ENCODE measurements at places on chromosomes 1 and 21.

- ATAC-seq, result no peak
These were observed 187.8 kb downstream of the TOMM20 start for GRCh38 chr1:234940841-234941240.

GRCh38 chr21:32516756-32517649 lies 68.3 kb downstream of the TCP10L start:
- ATAC-seq, result peak; percentile 40

GRCh38 chr1:229213797-229214196 lies 57.1 kb upstream of the RAB4A start:
- ATAC-seq, result no peak

DNA sequence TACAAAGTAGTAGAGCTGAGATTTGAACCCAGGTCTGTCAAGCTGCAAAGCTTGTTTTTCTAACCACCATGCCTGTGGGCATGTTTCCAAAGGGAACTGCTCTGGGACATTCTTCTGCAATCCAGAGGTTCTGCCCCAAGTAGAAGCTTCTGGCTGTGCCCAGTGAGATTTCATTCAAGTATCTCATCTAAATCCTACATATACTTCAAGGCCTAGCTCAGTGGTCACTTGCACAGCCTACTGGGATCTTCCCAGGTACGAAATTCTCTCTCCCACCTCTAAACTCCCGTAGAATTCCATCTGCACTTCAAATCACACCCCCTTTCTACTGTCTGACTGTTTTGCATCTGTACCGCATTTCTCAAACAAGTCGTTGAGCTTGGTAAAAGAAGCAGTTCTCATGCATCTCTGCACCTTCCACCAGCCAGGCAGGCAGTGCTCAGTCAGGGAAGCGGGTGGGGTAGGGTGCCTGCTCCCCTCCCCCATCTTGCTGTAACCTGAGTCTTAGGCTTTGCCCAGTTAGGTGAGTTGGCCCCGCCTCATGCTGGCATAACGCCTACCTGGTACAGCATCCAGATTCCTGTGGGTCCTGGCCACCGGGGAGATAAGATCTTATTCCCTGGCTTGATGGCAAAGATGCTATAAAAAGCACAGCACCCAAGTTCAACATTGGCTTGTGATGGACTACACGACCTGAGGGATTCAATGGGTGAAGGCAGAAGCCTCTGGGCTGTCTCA lies 13.5 kb downstream of the SLC9A1 start:
- ATAC-seq, result no peak

DNA sequence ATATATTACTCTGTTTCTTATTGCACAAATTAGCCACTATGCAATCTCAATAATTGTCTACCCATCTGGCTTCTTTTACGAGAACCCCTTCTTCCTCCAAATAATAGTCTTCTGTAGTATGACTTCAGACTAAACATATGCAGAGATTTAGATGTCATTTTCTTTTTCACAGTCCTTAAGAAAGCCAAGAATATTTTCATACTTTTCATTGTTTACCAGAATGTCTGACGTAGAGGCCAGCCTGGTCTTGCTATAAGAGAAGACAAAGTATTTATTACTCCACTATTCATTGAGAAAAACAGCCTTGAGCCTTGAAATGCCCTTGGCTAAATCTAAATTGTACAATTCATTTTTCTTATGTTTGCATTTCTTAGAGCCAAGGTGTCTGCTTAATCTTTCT lies 714.9 kb upstream of the CXADR start:
- ATAC-seq, result no peak

DNA sequence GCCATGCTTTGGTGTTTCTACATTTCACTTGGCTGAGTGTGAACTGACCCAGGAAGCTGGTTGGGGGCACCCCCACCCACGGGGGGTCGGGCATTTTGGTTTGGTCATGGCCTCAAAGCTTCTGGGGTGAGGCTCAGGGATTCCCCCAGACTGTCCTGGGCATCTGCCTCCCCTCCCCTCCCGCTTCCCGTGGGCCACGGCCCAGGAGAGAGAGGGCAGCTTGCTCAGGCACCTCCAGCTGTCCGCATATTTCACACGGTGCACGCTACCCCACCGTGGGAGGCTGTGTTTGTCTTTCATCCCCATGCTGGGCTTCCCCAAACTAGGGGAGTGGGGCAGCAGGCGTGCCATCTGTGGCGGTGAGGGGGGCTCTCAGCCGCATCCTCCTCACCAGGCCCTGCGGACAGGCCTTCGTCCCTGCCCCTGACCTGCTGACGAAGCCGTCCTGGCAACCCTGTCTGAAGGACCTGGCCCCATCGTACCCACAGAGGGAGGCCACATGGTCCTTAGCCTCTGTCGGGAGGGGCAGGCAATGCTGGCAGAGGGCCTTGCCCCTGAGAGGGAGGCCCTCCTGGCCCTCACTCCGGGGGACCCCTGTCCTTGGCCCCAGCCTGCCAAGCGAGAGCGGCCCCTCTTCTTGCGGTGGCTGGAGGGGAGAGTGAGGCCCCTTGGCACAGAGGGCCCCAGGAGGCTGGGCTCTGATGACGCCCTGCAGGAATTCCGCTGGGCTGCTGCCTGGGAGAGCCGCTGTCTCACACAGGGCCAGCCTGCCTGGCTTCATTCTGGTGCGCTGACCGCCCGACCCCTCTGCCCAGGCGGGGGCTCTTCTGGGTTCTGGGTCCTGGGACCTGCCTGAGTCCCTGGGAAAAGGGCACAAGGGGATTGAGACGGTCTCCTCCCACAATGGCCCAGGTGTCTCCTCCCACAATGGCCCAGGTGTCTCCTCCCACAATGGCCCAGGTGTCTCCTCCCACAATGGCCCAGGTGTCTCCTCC lies 22.1 kb downstream of the TP73 start:
- ATAC-seq, result no peak

- no peak for ATAC-seq
These were observed 383.0 kb upstream of the PTBP2 start for GRCh38 chr1:96338622-96339021.

DNA sequence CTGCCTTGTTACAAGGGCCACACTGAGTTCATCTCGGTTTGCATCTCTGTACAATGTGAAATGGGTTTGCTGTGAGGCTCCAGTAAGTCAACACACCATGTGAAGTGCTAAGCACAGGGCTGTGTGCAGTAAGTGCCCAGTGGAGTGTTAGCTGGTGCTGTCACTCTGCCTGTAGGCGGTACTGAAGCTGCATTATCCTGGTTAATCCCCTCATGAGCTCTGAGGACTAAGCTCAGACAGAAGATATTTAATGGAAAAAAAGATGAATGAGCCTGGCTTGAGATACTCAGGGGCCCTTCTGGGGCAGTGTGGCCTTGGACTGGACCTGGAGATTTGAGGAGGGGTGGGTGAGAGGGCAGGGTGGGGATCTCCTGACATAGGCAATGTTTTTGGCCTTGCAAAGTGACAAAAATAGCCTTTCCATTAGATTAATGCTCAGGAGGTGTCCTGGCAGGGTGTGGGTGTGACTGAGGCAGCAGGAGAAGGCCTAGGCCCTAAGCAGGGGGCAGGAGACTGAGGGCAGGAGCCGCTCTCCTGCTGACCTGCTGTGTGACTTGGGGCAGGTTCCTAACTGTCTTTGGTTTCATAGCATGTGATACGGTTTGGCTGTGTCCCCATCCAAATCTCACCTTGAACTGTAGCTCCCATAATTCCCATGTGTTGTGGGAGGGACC lies 570.5 kb downstream of the PTPRU start:
- ATAC-seq, result no peak

DNA sequence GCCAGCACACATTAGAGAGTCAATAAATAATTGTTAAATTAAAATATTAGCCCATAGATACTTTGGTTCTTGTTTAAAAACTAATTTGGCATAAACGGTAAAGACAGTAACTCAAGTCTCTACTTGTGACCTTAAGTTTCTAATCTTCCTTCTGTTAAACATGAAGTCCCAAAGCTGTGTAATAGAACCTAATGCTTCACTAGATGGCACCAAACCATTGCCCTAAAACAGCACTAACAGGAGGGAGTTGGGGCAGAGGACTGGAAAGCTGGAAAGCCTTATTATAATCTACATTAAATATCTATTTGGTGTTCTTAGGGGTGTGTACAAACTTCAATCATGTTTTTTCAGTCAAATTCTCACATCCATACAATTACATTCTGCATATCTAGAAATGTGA lies 176.7 kb downstream of the OLFM3 start:
- ATAC-seq, result peak; percentile 86

GRCh38 chr1:92374223-92374622 lies 75.4 kb downstream of the RPAP2 start:
- no peak for ATAC-seq

DNA sequence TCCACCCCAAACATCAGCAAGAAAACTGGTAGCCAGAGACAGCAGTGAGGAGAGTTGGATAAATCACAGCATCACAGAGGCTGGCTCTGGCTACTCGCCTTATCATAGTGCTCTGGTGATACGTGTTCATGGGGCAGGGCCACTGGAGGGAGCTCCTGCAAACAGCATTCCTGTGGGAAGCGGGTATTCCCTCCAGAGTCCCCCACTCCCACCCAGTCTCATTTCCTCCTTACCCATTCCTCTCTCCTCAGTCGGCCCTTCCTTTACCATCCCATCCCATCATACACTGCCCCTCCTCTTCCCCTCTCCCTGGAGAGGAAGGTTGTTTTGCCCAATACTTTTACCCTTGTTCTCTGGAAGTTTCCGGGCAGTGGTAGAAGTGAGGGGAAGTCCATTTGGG lies 7.1 kb downstream of the NHLH2 start:
- ATAC-seq, result no peak

- no peak for ATAC-seq
These were observed 1.6 kb upstream of the STK40 start for GRCh38 chr1:36387141-36387949.

- ATAC-seq, result no peak
These were observed 44.9 kb downstream of the RAB3GAP2 start for GRCh38 chr1:220227393-220227792.

DNA sequence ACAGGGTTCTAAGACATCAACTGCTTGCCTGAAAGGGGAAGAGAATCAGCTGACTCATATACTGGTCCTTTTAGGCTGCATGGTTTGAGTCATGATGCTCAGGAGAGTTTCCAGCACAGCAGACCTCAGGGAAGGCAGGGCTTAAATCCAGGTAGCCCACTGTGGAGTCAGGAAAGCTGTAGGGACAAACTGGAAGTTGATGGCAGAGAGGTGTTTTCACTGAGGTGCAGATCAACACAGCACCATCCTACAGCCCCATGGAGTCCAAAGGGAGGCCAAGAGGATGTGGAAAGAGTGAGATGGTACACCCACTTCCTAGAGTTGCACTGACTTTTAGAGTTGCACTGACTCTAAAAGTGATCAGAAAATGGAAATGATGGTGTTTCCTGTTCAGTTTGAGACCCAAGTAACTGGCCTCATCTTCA lies 252.4 kb upstream of the DUSP10 start:
- ATAC-seq, result no peak

GRCh38 chr1:78619446-78619802 lies 824 bp upstream of the IFI44L start:
- peak; percentile 62 for ATAC-seq

DNA sequence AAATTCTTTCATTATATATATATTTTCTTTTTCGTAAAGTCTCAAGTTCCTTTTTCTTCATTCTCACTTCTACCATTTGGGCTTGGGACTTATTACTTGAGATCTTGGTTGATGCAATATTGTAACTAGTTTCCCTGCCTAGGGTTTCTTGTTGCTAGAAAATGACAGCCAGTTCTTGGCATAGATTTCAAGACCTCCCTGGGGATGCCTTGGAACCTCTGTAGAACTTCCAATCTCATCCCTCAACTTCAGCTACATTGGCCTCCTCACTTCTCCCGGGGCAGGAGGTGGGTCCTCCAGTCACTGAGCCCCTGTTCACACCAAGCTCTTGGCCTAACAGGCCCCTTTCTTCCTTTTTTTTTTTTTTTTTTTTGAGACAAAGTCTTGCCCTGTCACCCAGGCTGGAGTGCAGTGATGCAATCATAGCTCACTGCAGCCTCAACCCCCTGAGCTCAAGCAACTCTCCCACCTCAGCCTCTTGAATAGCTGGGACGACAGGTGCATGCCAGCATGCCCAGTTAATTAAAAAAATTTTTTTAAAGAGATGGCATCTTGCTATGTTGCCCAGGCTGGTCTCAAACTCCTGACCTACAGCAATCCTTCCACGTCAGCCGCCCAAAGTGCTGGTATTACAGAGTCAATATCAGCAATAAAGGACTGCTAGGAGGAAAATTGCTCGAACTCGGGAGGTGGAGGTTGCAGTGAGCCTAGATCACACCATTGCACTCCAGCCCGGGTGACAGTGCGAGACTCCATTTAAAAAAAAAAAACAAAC lies 33.1 kb downstream of the MAP3K7CL start:
- peak; percentile 16 for ATAC-seq

DNA sequence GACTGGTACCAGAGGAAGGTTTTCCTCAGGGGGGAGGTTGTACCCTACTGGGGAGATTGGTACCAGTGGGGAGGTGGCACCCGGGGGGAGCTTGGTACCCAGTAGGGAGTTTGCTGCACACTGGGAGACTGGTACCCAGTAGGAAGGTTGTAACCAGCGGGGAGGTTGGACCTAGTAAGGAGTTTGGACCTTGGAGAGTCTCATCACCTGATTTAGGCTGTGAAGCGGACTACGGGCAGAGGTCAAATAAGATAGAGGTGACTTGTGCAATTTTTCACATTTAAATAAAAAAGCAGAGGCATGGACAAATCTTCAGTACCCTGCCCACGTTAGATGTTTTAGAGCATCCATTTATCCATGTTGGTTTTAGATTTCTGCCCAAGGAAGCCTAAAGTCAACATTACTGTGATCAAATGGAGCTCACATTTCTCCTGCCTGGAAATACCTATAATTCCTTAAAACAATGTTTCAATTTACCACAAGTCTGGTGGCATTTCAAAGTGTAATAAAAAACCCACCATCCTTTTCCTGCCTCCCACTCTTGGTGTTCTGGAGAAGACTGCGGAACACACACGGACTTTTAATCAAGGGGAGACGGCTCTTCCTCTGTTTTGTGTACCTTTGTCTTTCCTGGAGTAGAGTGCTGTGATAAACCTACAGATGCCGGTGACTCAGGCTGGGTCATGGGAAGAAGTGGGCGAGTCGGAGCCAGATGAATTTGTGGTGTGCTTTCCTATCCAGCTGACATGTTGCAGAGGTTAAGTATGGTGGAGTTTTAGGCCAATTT lies 36.2 kb upstream of the MRPS6 start:
- ATAC-seq, result peak; percentile 62

GRCh38 chr21:18840239-18840638 lies 436.7 kb upstream of the TMPRSS15 start:
- ATAC-seq, result no peak

DNA sequence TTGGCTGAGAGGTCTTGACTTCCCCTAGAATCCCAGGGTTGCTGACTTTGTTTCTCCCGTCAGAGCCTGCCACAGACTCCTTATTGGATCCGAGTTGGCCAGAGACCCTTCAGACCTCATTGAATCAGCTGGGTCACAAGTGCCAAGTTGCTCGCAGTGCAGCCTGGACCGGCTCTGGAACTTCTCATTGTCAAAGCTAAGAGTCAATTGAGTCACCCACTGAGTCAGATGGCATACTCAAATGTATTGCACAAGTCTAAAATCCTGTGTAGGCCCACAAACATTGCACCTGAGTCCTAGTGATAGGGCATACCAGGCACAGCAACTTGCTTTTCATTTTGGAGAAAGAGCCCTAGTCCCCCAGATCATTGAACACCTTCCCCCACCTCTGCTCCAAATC lies 20.4 kb upstream of the SCAF4 start:
- peak; percentile 27 for ATAC-seq

- ATAC-seq, result peak; percentile 33
These were observed 35.1 kb upstream of the ADORA3 start for GRCh38 chr1:111538343-111539025.

GRCh38 chr1:213106298-213106697 lies 55.3 kb downstream of the RPS6KC1 start:
- no peak for ATAC-seq
